ENCODE measurements at places on chromosomes 6 and 20. TPM values are rescaled to one million over a fixed set of nuclear protein-coding genes. Genes with fewer than 3 reads are reported as not detected.

The HTR1B gene
- 1.6 TPM for total RNA-seq

The RAET1L gene
- total RNA-seq: not detected

The TUBB2B gene
- 599 TPM for total RNA-seq

The TRAPPC3L gene
- total RNA-seq: not detected

The APCDD1L gene
- total RNA-seq: 3.2 TPM

The ENPP4 gene
- 4.4 TPM for total RNA-seq

The CST2 gene
- not detected for total RNA-seq

The CLIC5 gene
- not detected for total RNA-seq

The VWA7 gene
- total RNA-seq: 1.5 TPM

- no peak overlapping the region for H3K27ac ChIP-seq
- DNase-seq: no peak
- no peaks in the 10 kb centered on the region for H3K27me3 ChIP-seq
- no peak overlapping the region for H3K4me3 ChIP-seq
- H3K4me1 ChIP-seq: no peaks in the 10 kb centered on the region
Measured at GRCh38 chr6:42359021-42359420, 92.7 kb downstream of the TRERF1 start.

GRCh38 chr6:167141667-167142432, 15.9 kb downstream of the GPR31 start:
- no peaks in the 10 kb centered on the region for H3K27me3 ChIP-seq
- H3K4me1 ChIP-seq: peaks cover 13% of the 10 kb centered on the region
- no peak overlapping the region for H3K4me3 ChIP-seq
- H3K27ac ChIP-seq: no peak overlapping the region
- no peaks in the 10 kb centered on the region for H3K36me3 ChIP-seq

DNA sequence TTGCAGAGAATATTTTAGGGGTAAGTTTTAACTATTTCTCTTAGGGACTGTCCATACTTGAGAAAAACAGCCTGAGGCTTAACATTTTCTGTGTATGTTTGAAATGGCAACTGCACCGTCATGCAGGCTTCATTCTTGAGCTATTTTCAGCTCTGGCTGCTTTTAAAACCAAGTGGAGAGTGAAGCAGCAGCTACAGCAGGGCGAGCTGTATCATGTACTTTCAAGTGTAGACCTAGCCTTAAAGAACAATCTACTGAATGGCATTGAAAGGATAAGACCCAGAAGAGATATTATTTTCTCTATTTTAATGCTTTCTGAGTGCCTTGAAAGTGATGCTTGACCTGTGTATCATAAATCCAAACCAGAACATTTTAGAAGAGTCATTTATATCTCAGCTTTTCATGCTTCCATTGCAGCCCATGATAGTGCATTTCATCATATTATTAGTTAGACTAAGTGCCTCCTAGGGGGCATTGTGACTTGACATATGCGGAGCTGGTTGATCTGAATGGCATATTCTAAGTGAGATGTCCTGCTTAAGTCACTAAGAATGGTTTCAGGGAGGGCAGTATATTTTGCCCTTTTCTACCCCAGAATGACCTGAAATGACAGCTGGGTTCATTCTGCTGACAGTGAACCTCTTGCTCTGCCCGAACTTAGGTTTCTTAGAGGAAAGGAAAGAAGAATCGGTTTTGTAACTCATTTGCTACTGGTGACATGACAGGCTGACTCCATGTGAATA, 85.3 kb downstream of the NKAIN2 start:
- no peak overlapping the region for H3K27ac ChIP-seq
- H3K4me3 ChIP-seq: no peak overlapping the region
- no peaks in the 10 kb centered on the region for H3K36me3 ChIP-seq
- no peak for DNase-seq

GRCh38 chr6:87408721-87409155, 966 bp downstream of the CFAP206 start:
- no peak for DNase-seq
- no peaks in the 10 kb centered on the region for H3K4me1 ChIP-seq
- H3K4me3 ChIP-seq: peak overlapping the region; percentile 61
- no peaks in the 10 kb centered on the region for H3K27me3 ChIP-seq

GRCh38 chr6:153047386-153047785, 44.9 kb upstream of the MTRF1L start:
- DNase-seq: no peak
- no peaks in the 10 kb centered on the region for H3K27me3 ChIP-seq
- H3K27ac ChIP-seq: no peak overlapping the region
- H3K4me1 ChIP-seq: peaks cover 3% of the 10 kb centered on the region
- peaks cover 6% of the 10 kb centered on the region for H3K36me3 ChIP-seq

DNA sequence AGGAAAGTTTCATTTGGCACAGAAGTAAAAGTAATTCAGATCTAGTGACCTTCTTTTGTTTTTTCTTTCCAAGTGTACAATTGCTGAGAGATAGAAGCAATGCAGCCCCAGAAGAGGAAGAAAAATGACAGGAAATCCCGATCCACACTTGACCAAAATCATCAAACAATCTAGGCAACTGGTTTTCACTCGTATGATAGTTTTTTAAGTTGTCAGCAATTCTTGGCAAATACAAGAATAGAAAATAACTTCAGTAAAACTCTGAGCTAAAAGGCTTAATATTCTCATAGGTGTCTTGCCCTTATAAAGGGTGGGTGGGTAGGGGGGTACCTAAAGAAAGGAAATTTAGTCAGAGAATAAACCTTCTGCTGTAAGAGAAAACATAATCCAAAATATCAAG, 36.0 kb downstream of the SESN1 start:
- no peaks in the 10 kb centered on the region for H3K4me1 ChIP-seq
- H3K4me3 ChIP-seq: no peak overlapping the region
- H3K36me3 ChIP-seq: no peaks in the 10 kb centered on the region
- no peak overlapping the region for H3K27ac ChIP-seq
- no peak for DNase-seq
- no peaks in the 10 kb centered on the region for H3K27me3 ChIP-seq

- no peak overlapping the region for H3K4me3 ChIP-seq
- no peaks in the 10 kb centered on the region for H3K27me3 ChIP-seq
- H3K36me3 ChIP-seq: no peaks in the 10 kb centered on the region
- H3K4me1 ChIP-seq: no peaks in the 10 kb centered on the region
- no peak overlapping the region for H3K27ac ChIP-seq
Measured at GRCh38 chr6:65818576-65818975, 111.5 kb upstream of the EYS start.

DNA sequence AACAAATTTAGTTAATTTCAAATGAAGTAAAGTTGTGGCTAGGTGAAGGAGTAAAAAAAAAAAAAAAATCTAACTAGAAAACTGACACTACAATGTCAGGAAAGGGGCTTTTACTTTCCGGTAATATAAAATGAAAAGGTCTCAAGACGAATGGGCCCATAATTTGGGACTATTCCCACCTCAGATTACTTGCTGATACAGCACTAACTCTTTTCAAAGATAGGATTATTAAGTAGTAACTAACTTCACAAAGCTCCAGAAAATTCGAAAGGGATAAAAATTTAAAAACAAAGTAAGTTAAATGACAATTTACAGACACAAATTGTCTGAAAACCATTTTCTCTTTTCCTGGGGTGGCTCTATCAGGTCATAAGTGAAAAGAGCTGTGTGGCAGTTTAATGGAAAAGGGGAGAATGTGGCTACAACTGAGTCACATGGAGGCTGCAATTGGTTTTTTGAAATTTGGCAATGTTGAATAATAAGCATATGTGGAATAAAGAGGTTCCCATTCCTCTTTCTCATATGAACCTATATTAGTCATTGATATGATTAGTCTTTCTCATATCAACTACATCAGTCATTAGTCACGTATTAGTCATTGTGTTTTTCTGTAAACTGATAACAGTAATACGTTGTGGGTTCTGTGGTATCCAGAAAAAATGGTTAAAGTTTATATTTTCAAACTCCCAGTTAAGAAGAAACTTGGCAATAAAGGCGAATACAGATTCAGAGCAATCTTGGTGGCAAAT, 78.0 kb downstream of the RWDD2A start:
- H3K4me3 ChIP-seq: no peak overlapping the region
- no peaks in the 10 kb centered on the region for H3K36me3 ChIP-seq
- no peaks in the 10 kb centered on the region for H3K27me3 ChIP-seq
- H3K4me1 ChIP-seq: no peaks in the 10 kb centered on the region

- H3K4me3 ChIP-seq: no peak overlapping the region
- DNase-seq: no peak
- no peaks in the 10 kb centered on the region for H3K36me3 ChIP-seq
- no peaks in the 10 kb centered on the region for H3K4me1 ChIP-seq
Measured at GRCh38 chr6:148906386-148906785, 159.6 kb downstream of the UST start.

- H3K27ac ChIP-seq: no peak overlapping the region
- no peaks in the 10 kb centered on the region for H3K4me1 ChIP-seq
- H3K4me3 ChIP-seq: no peak overlapping the region
- H3K27me3 ChIP-seq: no peaks in the 10 kb centered on the region
Measured at GRCh38 chr6:51996296-51996947, 91.0 kb downstream of the PKHD1 start.

DNA sequence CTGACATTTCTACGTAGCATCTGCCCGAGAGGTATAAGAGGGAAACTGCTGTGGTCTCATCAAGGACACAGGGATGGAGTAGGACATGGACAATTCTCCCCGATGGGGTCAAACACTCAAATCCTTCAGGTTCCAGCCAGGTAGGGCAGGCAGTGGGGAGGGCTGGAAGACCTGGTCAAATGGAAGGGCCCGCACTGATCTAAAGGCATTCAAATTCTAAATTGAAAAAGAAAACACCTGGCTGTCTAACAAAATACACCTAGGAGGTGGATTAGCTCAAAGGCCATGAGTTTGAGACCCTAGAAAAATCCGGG, 8.2 kb downstream of the DUSP15 start:
- peak overlapping the region; percentile 68 for H3K4me3 ChIP-seq
- no peaks in the 10 kb centered on the region for H3K36me3 ChIP-seq
- 0 out of 2 replicates have a peak overlapping the region, but pooled peaks have one; percentile 13 for H3K27ac ChIP-seq
- H3K27me3 ChIP-seq: peaks cover 16% of the 10 kb centered on the region
- H3K4me1 ChIP-seq: peaks cover 24% of the 10 kb centered on the region

- no peak for DNase-seq
- H3K4me3 ChIP-seq: no peak overlapping the region
- H3K36me3 ChIP-seq: no peaks in the 10 kb centered on the region
- H3K4me1 ChIP-seq: peaks cover 2% of the 10 kb centered on the region
Measured at GRCh38 chr6:98648211-98648914, 186.0 kb upstream of the POU3F2 start.

DNA sequence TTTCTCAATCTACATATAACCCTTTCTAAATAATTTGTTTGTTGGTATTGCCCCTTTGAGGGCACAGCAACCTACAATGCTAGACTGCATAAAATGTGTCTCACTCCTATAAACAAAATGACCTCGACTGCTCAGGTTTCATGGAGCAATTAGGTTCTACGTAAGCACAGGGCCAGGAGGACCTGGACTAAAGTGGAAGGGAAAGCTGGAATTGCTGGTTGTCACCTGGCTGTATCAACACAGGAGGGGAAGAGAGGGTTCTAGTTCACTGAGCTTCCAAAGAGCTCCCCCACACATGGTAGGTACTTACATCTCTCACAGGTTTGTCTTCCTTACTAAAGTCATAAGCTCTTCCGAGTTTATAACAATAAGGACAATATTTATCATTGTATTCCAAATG, 51.0 kb downstream of the NCOA6 start:
- H3K4me1 ChIP-seq: no peaks in the 10 kb centered on the region
- no peak for DNase-seq
- no peaks in the 10 kb centered on the region for H3K27me3 ChIP-seq
- H3K4me3 ChIP-seq: no peak overlapping the region
- H3K36me3 ChIP-seq: peaks cover 5% of the 10 kb centered on the region

DNA sequence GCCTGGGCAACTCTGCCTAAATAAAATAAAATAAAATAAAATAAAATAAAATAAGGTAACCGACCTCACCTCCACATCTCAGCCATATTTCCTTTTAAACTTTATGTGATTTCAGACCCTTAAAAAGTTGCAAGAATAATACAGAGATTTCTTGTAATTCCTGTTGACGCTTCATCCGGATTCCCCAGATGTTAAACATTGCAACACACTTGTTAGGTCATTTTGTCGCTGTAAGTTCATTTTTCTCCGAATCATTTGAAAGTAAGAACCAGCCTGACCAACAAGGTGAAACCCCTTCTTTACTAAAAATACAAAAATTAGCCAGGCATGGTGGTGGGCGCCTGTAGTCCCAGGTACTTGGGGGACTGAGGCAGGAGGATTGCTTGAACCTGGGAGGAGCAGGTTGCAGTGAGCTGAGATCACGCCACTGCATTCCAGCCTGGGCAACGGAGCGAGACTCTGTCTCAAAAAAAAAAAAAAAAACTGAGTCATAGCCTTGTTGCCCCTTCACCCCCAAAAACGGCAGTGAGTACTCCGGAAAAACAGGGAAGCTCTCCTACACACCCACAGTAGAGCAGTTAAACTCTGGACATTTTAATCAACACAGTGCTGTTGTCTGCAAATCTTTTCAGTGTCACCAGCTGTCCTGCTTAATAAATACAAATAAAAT, 5.9 kb downstream of the PYGB start:
- no peak for DNase-seq
- peaks cover 3% of the 10 kb centered on the region for H3K4me1 ChIP-seq
- H3K27me3 ChIP-seq: no peaks in the 10 kb centered on the region
- no peak overlapping the region for H3K27ac ChIP-seq
- H3K36me3 ChIP-seq: no peaks in the 10 kb centered on the region

GRCh38 chr6:43950051-43950605, 177.1 kb downstream of the MRPL14 start:
- H3K27me3 ChIP-seq: no peaks in the 10 kb centered on the region
- H3K27ac ChIP-seq: no peak overlapping the region
- no peaks in the 10 kb centered on the region for H3K36me3 ChIP-seq
- H3K4me1 ChIP-seq: peaks cover 5% of the 10 kb centered on the region
- H3K4me3 ChIP-seq: no peak overlapping the region
- DNase-seq: peak; percentile 32

- no peaks in the 10 kb centered on the region for H3K4me1 ChIP-seq
- no peak for DNase-seq
- H3K27ac ChIP-seq: no peak overlapping the region
- H3K4me3 ChIP-seq: no peak overlapping the region
- H3K36me3 ChIP-seq: no peaks in the 10 kb centered on the region
- H3K27me3 ChIP-seq: no peaks in the 10 kb centered on the region
Measured at GRCh38 chr6:38305995-38306681, 333.6 kb downstream of the BTBD9 start.

GRCh38 chr20:18001131-18001921, 32.5 kb downstream of the MGME1 start:
- no peak overlapping the region for H3K27ac ChIP-seq
- no peaks in the 10 kb centered on the region for H3K27me3 ChIP-seq
- no peaks in the 10 kb centered on the region for H3K36me3 ChIP-seq
- no peaks in the 10 kb centered on the region for H3K4me1 ChIP-seq

DNA sequence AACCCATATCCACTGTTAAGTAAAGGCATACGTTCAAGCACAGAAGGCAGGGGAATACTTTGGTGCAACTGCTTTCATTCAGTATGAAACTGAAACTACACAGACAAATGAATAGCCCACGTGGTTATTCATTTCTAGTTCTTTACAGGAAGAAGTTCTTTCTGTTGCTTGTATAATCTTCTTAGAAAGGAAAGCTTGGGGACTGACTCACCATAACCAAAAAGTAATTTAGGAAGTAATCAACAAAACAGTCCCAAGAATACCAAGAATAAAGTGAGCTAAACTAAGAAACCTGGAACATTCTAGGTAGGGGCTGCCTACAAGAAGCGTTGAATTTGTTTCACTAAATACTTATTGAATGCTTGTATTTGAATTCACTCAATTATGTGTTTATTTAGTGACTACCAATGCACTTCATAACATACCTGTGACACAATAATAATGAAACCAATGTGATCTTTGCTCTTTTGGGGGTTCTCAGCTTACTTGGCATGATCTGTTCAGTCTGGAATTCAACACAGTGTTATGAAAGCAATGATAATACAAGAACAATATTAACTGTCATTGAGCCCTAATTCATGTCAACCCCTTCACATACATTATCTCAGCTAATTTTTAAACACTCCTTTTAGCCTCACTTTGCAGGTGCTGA, 25.1 kb upstream of the KIAA0408 start:
- no peak for DNase-seq
- H3K27me3 ChIP-seq: no peaks in the 10 kb centered on the region
- peaks cover 3% of the 10 kb centered on the region for H3K36me3 ChIP-seq
- H3K4me1 ChIP-seq: peaks cover 7% of the 10 kb centered on the region
- peak overlapping the region; percentile 90 for H3K27ac ChIP-seq

Data from H1 (cell line).